ENCODE measurements at places on chromosomes 2 and 18.

DNA sequence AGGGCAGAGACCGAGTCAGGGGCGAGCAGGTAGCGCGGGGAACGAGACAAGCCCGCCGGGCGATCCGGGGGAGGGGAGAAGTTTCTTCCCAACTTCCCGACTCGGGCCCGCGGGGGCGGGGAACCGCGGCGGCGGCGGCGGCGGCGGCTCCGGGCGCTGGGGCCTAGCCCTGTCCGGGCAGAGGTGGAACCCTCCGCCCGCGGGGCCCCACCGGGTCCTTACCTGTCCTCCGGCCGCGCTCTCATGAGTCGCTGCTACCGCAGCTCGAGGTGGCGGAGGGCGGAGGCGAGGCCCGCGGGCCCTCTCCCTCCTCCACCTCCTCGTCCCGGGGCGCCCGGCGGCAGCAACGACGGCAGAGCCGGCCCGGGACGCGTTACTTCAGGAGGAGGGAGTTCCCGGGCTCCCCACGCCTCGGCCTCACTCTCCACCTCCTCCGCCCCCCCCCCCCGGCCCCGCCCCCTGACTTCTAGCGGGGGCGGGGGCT, at the start of gene YES1:
Gene YES1, minus strand, starts transcription at position 351 of the 484 bp plus-strand sequence. CDS start 55,415 bp downstream, outside the sequence.
- peak; percentile 80 for DNase-seq

DNA sequence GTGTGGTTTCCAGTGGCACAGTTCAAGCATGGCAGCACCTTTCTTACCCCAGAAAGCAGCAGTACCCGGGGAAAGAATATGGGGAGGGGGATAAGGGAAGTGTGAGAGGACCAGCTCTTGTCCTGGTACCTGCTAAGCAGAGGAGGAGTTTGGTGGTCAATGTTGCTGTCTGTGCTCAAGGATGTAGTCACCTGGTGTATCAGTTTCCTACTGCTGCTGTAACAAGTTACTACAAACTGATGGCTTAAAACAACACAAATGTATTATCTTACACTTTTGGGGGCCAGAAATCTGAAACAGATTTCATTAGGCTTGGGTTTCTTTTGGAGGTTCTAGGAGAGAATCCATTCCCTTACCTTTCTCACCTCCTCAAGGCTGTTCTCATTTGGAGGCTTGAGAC, 77.5 kb downstream of the VSNL1 start:
- no peak for DNase-seq

DNA sequence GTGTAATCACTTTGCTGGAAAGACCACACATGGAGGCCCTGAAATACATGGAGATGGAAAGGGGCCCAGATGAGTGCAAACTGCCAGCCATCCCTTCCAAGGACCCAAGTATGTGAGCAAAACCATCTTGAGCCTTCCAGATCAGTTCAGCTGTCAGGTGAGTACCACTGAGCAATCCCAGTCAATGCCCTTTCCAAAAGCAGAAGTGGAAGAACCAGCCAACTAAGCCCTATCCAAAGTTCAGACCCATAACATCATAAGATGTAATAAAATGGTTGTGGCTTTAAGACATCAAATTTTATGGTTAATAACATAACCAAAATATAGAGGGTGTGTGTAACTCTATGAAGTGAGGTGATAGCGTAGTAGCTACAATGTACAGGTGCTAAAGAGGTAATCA, 88.5 kb downstream of the NXPH2 start:
- no peak for DNase-seq

DNA sequence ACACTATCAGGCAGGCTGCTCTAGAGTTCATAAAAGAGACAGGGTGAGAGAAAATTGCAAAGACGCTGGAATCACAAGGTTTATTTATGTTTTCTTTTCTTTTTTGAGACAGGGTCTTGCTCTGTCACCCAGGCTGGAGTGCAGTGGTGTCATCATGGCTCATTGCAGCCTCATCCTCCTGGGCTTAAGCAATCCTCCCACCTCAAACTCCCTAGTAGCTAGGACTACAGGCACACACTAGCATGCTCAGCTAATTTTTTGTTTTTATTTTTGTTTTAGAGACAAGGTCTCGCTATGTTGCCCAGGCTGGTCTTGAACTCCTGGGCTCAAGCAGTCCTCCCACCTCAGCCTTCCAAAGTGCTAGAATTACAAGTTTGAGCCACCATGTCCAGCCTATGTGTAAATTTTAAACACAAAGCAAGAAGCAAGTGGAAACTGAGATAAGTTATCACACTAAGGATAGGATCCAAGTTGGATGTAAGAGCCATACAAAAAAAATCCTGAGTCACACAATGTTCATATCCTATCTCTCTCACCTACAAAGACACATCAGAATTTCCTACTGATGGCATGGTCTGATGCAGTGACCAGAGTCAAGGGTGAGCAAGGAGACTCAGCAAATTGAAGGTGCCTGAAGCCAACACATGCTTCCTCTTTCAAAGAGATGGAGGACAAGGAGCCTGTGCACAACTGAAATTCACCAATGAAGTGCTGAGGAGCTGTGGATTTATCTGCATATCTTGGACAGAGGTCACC, 31.4 kb downstream of the MYL12B start:
- DNase-seq = no peak

DNA sequence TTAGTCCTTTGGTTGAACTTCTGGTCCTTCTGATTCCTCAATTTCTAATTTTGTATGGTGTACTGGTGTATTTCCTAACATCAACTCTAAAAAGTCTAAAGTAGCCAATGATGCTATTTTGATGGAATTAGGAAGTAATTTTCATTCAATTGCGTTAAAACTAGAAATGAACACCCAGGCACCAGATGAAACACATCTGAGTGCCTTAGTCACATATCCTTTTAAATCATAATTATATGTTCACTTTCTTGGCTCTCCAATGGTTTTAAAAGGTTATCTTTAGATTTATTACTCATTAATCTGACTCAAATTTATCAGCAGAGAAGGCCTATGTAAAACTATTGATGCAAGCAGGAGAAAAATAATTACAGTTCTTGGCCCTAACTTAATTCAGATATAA, 119.7 kb downstream of the GAREM1 start:
- DNase-seq = no peak

- no peak for DNase-seq
Observed at GRCh38 chr18:32804134-32804888, 31.5 kb upstream of the KLHL14 start.

DNA sequence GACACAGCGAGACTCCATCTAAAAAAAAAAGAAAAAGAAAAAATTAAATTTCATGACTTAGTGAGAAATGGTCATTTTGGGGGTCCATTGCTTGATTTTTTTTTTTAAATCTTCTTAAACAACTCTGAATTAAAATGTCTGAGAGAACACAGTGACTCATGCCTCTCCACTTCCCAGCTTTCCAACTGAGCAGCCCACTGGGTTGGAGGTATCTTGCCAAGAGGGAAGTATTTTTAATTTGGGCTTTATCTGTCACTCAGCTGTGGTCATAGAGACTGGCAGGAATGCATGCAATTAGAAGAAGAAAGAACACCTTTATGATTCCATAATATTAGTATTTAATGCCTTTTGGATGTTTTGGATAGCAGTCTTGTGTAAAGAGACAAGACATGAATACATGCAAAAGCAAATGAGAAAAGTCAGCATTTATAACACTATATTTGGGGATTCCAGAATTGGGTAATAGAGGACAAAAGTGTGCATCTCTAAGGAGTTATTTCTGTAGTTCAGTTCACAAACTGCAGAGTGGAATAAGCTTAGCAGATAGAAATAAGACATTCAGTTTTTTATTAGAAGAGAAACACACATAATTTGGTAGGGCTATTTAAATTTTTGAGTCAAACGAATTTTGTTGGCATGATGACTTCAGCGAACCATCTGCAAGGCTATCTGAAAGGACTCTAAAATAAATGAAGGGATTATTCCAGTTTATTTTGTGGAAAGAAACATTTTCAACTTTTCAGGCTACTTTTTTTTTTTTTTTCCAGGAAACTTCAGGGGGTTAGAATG, 254.8 kb downstream of the TGIF1 start:
- no peak for DNase-seq

- DNase-seq = no peak
Observed at GRCh38 chr18:80229363-80229762, 18.0 kb downstream of the PARD6G start.

DNA sequence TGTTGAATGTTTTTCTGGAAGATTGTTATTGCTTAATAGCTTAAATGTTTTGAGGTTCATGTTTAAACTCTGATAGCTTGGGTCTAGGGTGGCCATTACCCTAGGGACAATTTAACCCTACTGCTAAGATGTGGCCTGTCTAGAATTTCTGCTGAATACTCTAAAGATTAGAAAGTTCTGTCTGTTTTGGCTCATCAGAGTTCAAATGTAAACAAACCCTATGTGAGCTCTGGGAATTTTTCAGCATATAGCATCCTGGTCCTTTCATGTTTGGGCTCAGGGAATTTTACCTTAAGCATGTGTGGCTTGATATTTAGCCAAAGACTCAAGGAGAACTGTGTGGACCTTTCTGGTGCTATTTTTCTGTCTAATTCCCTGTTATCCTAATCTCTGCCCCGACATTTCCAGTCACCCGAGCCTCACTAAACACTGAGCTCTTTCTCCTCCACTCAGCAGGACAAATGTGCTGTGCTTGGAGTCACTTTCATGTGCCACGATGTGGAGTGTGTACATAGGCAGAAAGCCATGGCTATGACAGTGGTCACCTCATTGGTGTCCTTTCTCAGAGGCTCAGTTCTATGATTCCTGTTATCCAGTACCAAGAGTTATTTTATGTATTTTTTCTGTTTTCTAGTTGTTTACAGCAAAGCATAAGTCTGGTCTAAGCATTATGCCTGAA, 492.5 kb upstream of the SPHKAP start:
- no peak for DNase-seq

- DNase-seq = no peak
Observed at GRCh38 chr2:211946960-211947359, 591.6 kb downstream of the ERBB4 start.

DNA sequence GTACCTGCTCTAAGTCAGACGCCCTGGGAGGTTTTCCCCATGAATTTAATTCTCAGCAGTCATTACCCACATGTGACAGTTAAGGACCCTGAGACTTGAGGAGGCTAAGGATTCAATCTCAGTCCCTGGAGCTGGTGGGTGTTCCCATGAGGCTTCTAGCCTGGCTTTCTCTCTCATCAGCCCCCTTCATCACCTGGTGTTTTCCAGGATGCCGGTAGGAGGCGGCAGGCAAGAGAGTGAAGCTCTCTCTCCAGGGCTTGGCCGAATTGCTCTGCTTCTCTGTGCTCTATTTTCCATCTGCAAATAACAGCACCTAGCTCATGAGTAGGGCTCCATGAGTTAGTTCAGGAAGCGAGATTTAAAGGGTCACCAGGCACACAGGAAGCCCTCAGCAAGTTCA, 241.9 kb downstream of the PTPRM start:
- no peak for DNase-seq

GRCh38 chr2:36696533-36696932, at the start of gene VIT:
VIT (plus strand) TSS chr2:36696707; CDS start chr2:36716371, 19,664 bp downstream.
- DNase-seq = no peak

GRCh38 chr2:11720752-11721151, 25.7 kb upstream of the LPIN1 start:
- no peak for DNase-seq

DNA sequence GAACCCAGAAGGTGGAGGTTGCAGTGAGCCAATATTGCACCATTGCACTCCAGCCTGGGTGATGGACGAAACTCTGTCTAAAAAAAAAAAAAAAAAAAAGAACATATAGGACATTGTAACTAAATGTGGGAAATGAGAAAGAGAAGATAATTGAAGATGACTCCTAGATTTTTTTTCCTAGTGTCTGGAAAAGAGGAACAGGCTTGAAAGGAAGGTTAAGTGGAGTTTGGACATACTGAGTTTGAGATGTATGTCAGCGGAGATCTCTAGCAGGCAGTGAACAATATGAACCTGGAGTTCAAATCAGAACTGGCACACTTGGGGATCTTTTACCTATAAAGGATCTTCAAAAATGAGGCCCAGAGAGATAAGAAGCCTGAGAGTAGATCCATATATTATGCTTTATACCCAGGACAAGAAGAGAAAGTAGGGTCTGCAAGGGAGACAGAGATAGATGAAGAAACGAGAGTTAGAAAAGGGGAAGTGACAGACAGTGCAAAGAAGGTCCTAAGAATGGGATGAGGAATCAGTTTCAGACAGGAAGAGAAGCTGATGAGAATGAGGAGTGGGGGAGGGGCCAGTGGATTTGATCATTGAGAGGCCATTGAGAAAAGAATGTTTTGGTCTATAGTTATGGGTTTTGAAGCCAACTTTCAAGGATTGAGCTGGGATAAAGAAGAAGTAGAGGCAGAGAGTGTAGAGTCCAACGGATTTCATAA, 46.9 kb upstream of the CD28 start:
- DNase-seq = no peak

GRCh38 chr2:144523596-144524117, 3.7 kb upstream of the ZEB2 start:
- DNase-seq = no peak

- no peak for DNase-seq
Observed at GRCh38 chr2:213229814-213230213, 54.5 kb upstream of the SPAG16 start.

DNA sequence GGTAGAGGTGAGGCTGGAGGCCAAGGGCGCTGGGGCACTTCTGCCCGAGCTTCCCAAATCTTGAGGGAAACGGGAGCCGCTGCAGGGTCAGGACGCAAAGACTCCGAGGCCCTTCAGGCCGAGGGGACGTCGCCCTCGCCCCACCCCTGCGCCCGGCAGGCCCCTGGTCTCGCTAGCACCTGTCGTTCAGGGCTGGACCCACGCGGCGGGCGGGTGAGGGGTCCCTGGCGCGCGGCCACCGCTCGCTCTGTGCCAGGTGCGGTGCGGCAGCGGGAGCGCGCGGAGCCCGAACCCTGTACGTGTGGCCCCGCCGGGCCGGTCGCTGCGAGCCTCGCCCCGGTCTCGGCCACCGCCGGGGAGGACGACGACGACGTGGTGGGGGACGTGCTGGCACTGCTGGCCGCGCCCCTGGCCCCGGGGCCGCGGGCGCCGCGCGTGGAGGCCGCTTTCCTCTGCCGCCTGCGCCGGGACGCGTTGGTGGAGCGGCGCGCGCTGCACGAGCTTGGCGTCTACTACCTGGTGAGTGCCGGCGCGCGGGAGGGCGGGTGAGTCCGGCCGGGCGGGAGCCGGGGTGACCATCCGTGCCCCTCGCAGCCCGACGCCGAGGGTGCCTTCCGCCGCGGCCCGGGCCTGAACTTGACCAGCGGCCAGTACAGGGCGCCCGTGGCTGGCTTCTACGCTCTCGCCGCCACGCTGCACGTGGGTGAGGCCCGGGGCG, 4.9 kb downstream of the ERFE start:
- peak; percentile 58 for DNase-seq

GRCh38 chr2:40101131-40101575, 322.1 kb upstream of the THUMPD2 start:
- no peak for DNase-seq

- peak; percentile 74 for DNase-seq
Observed at GRCh38 chr2:240143801-240144648, 3.6 kb upstream of the OTOS start.

- no peak for DNase-seq
Observed at GRCh38 chr2:216490061-216490460, 8.6 kb upstream of the RPL37A start.

DNA sequence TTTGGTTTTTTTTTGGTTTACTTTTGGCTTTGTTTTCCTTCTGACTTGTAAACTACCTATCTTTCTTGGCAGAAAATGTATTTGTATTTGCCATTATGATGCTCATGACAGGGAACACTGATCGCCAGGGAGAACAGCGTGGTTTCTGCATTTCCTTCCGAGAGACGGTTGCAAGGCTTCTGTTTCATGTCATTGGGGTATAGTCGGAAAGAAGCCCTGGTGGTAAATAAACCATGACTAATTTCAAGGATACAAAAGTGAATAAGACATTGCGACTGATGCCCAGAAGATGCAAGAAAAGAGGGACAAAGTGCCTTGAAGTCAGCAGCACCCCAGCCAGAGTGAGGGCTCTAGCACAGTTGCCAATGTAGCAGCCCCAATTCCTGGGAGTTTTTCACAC, 4.2 kb upstream of the CAPN14 start:
- no peak for DNase-seq

All from erythroblast (primary cell).